Dermis microvascular lymphatic vessel endothelial cell (primary cell): ENCODE measurements at places on chromosomes 12 and 14. TPM values are rescaled to one million over a fixed set of nuclear protein-coding genes. Genes with fewer than 3 reads are reported as not detected.

GRCh38 chr12:100574187-100575074 lies 947 bp downstream of the GAS2L3 start:
- no peak for DNase-seq

The GLT8D2 gene
- total RNA-seq = 3.9 and 4.8 TPM in 2 replicates

The KRT78 gene
- total RNA-seq = not detected in 2 replicates

- peak; percentile 4 for DNase-seq
Observed at GRCh38 chr12:51773145-51773869, 75.2 kb downstream of the FIGNL2 start.

DNA sequence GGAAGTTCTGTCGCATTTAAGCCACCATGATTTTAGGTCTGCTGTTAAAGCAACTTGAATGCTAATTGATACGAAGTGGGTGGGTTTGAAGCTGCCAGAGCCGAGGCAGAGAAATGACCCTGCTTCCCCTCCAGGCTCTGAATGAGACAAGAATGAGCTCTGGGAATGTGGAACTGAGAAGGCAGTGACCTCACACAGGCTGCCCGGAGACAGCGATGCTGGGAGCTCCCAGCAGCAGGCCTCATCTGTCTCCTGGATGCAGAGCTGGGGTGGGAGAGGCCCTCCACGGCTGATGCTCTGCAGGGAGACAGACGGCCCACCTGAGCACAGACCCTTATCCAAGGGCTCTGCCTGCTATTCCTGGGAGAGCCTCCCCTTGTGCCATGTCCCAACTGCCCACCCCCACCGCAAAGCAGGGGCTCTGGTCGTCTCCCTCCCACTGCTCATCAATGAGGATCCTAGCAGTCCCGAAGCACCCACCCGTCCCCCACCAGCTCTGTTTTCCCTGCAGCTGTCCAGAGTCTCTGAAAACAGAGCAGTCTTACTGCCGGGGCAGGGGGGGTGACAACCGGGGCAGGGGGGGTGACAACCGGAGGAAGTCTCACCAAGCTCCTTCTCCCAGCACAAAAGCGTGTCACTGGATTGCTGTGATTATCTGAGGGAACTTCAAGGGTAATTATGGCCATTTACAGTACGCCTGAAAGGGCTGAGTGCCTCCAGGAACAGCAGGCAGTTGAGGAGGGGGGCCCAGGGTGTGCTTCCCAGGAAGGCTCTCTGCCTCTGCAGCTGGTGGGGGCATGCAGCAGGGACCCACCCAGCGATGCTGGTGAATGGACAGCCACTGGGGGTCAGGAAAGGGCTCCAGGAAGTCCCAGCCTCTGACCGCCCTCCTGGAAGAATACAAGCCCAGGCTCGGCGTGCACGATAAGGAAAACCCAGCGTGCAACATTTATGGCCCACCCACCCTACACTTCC lies 67.8 kb downstream of the CHGA start:
- no peak for DNase-seq

The SLC16A7 gene
- 3.1 and 3.3 TPM in 2 replicates for total RNA-seq

- DNase-seq = no peak
Observed at GRCh38 chr12:31599053-31599452, 8.1 kb upstream of the DENND5B start.

The MED6 gene
- total RNA-seq = 17.7 and 23.6 TPM in 2 replicates

- no peak for DNase-seq
Observed at GRCh38 chr12:90355711-90356355, 599.1 kb downstream of the CCER1 start.

The ITGB7 gene
- total RNA-seq = 0.25 TPM in 1 of 2 replicates, not detected in the other

DNA sequence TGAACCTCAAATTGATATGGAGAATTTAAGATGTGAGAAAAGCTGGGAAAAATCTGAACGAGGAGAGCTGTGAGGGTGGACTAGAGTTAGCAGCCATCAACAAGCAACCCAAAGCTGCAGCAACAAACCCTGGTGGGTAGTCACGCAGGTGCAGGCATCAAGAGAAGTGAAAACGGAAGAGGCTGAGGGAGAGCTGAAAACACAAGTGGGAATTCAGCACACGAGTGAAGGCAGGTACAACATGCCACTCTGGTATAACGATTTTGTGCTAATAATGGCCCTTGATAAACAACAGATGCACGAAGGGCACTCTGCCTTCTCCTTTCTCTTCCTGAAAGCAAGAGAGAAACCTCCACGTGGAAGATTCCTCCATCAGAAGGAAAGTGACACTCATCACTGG lies 11.5 kb downstream of the TCL1B start:
- DNase-seq = no peak

The PKP2 gene
- 1.3 and 4.0 TPM in 2 replicates for total RNA-seq

DNA sequence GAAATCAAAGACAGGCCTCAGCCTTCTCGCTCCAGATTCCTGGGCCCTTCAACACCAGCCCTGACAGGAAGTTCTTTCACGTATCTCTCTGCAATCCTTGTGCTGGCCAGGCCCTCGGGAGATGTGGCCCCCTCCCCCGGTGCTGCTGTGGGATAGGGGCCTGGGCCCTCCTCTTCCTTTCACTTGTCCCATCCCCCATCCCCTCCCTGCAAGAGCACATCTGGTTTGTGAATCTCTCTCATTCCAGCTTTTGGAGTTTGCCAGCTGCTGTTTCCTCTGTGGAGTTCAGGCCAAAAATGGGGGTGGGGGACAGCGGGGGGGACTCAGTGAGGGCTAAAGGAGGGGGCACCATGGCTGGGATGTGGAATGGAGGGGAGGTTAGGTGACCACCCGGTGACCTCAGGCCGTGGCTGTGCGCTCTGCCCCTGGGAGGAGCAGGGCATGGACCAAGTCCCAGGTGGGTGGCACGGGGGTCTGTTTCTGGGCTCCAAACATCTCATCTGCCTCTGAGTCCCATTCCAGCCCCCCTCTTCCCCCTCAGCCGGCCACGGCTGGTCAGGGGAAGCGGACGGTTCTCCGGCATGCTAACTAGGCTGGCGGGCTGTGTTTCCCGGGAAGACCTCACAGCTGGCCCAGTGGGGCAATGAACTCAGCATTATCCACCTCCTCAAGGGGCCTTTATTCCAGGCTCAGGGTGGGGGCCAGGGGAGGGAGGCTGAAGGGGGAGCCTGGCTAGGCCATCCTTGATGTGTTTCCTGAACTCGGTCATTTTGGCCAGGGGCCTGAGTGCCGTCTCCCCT lies 7.4 kb downstream of the LRP1 start:
- no peak for DNase-seq

The SLC25A47 gene
- under 0.01 TPM in 1 of 2 replicates, not detected in the other for total RNA-seq

The PLEKHG7 gene
- not detected in 2 replicates for total RNA-seq

DNA sequence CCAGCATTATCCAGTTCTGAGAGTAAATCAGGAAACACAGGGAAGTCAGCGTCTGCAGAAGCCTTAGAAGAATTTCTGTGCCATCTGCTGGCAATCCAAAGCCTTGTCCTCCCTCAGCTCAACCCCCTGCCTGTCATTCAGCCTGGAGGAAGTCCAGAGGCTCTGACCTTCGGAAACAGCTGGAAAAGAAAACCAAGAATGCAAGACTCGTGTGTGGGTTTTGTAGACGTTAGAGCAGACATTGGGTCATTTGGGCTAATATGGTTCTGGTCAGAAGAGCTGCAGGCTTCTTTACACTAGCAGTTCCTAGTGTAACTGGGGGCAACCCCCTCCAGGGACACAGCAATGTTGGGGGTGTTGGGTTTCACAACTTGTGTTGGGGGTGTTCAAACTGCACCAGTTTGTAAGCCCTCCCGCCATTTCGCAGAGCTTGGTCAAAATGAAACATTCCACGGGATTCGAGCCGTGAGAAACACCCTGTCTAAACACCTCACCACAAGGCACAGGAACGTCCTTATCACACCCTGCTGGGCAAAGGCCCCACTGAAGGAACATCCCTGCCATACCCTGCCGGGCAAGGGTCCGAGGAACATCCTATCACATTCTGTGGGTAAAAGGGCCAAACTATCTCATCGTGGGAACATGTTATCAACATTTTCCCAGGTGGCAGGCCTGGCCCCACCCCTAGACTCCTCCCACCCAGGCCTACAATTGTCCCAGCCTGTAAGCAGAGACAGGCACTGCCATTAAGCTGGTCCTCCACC lies 21.0 kb upstream of the SERPINA4 start:
- DNase-seq = peak; percentile 55

- no peak for DNase-seq
Observed at GRCh38 chr14:73842201-73842600, 9.4 kb upstream of the PTGR2 start.

DNA sequence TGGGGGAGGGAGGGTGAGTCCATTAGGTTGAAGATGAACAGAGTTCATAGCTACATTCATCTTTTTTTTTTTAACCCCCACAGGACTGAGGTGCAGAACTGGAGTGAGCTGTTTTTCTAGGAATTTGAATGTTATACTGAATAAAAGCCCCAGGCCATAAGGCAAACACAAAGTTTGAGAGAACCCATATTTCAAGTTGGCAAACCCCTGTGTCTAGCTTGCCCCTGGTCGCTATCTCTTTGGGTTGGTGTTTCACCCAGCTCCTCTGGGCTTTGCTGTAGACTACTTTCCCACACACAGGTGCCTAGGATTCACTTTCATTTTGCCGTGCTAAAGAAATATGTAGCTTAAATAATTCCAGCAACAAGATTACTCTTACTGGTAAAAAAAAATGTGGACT lies 5.2 kb upstream of the LMO3 start:
- DNase-seq = no peak

- no peak for DNase-seq
Observed at GRCh38 chr12:32397696-32398095, 1.7 kb upstream of the FGD4 start.

- no peak for DNase-seq
Observed at GRCh38 chr12:3269594-3269993, 192.4 kb downstream of the TSPAN9 start.

DNA sequence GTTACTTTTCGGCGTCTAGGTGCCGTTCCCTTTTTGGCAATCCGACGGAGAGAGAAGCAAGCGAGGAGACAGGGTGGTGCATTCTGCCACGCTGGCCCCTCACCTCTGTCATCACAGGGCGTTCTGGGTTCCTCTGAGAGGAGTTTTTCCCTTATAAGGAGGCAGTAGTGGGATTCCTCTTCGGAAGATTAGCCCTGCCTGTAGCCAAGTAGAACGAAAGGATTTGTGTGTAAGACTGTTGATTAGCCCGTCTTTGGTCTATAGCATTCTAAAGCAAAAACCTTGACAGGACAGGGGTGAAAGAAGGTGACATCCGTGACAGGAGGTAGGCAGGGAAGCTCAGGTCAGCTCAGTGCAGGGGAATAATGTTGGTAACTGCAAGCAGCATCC lies 9.1 kb upstream of the NEMF start:
- no peak for DNase-seq

- no peak for DNase-seq
Observed at GRCh38 chr12:113762155-113762881, 203.8 kb downstream of the RBM19 start.

DNA sequence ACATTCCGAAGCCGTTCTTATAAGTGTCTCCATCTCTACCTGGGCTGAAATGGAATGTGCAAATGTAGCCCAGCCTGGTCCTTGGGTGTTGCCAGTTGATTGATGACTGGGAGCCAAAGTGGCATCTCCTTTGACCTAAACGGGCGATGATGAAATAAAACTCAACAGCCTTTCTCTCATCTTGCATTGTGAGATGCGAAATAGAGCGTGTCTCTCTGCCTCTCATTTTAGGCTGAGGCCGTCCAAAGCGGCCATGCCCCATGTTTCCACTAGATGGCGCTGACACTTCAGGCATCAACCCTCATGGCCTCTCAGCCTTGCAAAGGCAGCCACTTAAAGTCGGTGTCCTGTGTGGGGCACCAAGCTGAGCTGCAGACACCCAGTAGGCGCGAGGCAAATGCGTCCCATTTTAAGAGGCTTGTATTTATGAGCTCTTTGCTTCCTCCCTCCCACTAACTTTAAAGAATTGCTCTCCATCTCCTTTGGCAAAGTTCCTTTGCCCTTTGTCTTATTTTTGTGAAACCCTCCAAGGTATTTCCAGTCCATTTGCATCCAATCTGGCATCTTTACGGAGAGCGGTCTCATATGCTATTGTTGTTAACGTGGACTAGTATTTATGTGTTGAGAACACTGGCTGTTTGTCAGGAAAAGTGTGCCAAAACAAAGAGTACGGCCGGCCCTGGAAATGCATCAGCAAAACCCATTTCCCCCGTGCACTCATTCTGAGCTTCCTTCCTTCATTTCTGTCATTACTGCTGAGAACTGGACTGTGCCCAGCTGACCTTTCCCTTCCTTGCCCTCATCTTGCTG lies 25.0 kb downstream of the GPRC5A start:
- DNase-seq = peak; percentile 96

DNA sequence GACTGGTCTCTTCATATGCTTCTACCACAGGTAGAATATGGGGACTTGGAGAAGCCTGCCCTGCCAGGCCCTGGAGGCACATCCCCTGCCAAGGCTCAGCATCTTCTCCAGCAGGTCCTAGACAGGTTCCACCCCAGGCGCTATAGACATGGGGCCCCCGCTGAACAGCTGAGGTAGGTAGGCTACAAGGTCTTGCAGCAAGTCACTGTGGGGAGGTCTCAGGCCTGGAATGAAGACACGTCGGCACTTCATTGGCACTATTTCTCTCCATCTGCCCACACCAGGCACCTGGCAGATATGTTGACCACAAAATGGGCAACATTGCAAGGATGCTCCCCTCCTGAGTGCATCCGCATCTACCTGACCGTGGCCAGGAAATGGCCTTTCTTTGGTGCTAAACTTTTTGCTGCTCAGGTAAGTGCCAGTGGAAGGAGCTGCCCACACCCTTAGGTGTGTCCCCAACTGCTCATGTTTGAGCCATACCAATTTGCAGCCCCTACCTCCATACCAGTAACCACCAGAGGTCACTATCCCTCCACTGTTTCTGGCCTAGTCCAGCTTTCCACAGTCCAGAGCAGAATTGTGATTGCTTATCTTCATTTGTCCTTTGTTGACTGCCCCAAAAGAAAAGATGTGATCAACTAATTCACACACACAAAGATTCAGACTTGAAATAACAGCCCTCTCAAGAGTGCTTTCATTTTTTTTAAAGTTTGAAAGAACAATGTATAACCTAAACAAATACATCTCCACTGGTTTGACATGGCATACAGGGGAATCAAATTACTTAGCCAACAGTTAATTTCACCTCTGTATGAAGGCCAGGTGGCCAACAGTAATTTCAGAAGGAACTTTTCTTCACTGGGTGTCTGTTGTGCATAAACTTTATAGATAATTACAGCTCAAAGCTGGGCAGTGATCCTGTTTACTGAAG lies 16.1 kb downstream of the PIGH start:
- DNase-seq = peak; percentile 48

DNA sequence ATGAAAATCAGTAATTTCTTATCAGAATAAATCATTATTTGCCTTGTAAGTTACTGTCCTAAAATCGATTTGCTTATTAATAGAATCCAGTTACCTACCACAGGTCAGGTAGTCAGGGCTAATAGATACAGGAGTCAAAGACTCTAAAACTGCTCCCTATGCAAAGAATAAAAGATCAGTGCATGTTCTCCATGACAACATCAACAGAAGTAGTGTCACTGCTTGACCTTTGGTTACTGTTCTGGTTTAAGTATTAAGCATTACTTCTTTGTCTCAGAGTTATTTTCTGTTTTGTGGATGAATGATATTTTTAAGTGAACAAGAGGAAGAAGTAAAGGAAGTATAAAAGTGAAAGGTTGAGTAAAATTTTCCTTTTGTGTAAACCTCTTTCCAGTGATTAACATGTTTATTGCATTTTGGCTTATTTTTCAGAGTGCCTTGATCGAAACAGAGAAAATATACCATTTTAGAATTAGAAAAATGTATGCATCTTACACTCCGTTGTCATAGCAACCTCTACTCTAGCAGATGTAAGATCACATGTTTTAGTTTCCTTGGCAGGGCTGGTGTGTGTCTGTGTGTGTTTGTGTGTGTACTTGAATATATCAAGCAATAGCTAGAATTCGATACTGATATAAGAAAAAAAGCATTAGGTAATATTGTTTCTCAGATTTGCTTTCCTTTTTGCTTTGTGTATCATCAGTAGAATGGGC lies 44.7 kb downstream of the ABCD2 start:
- no peak for DNase-seq
